ENCODE measurements at places on chromosomes 6 and 20. TPM values are rescaled to one million over a fixed set of nuclear protein-coding genes. Genes with fewer than 3 reads are reported as not detected.

The WFDC9 gene
- not detected for total RNA-seq

GRCh38 chr20:45010399-45010828 is 44.1 kb downstream of the STK4 start:
- DNase-seq, result no peak

DNA sequence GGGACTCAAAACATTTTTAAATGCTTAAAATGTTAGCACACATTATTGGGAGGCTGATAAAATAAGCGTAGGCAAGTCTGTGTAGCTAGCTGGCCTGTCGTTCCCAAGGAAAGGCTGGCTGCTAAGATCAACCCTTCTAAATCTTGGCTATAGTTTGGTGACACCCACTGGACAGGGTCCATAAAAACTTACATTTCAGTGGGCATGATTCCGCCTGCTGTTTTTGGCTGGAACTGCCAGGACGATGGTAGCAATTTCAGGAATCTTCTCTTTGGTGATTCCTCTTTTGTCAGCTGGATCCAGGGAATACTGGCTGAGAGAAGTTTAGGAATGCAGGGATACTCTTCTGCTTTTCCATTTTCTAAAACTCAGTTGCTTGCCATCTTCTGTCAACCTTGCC is 162.2 kb downstream of the NKAIN2 start:
- DNase-seq, result no peak

GRCh38 chr6:88238065-88238464 is 71.9 kb upstream of the CNR1 start:
- DNase-seq, result no peak

GRCh38 chr6:161407581-161407980 is 133.7 kb upstream of the AGPAT4 start:
- no peak for DNase-seq

Data from occipital lobe (tissue), 3 donors.